Aortic smooth muscle cell (primary cell): ENCODE measurements at places on chromosomes 5 and 9. TPM values are rescaled to one million over a fixed set of nuclear protein-coding genes. Genes with fewer than 3 reads are reported as not detected.

Gene NMUR2
- not detected in 2 replicates for total RNA-seq

Gene JADE2
- 22.9 and 32.2 TPM in 2 replicates for total RNA-seq

Gene KLF9
- 36.7 and 55.9 TPM in 2 replicates for total RNA-seq

Gene MARCOL
- not detected in 2 replicates for total RNA-seq

Gene LPAR1
- total RNA-seq, result 39.8 and 77.4 TPM in 2 replicates

Gene CXCL14
- 0.79 TPM in 1 of 2 replicates, not detected in the other for total RNA-seq

Gene UQCRQ
- total RNA-seq, result 138 and 186 TPM in 2 replicates

Gene GABRA6
- total RNA-seq, result not detected in 2 replicates

Gene PCDHGB1
- total RNA-seq, result 1.8 and 4.3 TPM in 2 replicates

Gene SOWAHA
- total RNA-seq, result not detected in 2 replicates

Gene FAM78A
- 0.40 and 0.44 TPM in 2 replicates for total RNA-seq

Gene TMOD1
- 0.79 and 1.9 TPM in 2 replicates for total RNA-seq

Gene ADAMTS16
- under 0.01 TPM in 1 of 2 replicates, not detected in the other for total RNA-seq

Gene CMBL
- total RNA-seq, result 5.8 and 7.3 TPM in 2 replicates

Gene FOXB2
- not detected in 2 replicates for total RNA-seq

Gene COL5A1
- 74.9 and 124 TPM in 2 replicates for total RNA-seq

Gene AKNA
- 4.2 and 8.0 TPM in 2 replicates for total RNA-seq

Gene TEX48
- not detected in 2 replicates for total RNA-seq

Gene BASP1
- 71.1 and 93.8 TPM in 2 replicates for total RNA-seq

Gene IL13
- total RNA-seq, result not detected in 2 replicates

Gene ROPN1L
- 0.26 and 0.31 TPM in 2 replicates for total RNA-seq

Gene SLC6A19
- total RNA-seq, result not detected in 2 replicates

Gene KCTD16
- 1.7 and 2.7 TPM in 2 replicates for total RNA-seq

Gene ARRDC3
- 215 and 247 TPM in 2 replicates for total RNA-seq

Gene MEIKIN
- 0.06 TPM in 1 of 2 replicates, not detected in the other for total RNA-seq

Gene CSF1R
- under 0.01 TPM in 1 of 2 replicates, not detected in the other for total RNA-seq

Gene SPATA31C1
- not detected in 2 replicates for total RNA-seq

Gene GZMA
- total RNA-seq, result not detected in 2 replicates

Gene ARHGEF39
- total RNA-seq, result 0.44 and 0.53 TPM in 2 replicates

Gene ZDHHC11B
- 0.26 TPM in 1 of 2 replicates, not detected in the other for total RNA-seq

Gene APC
- total RNA-seq, result 55.0 and 66.3 TPM in 2 replicates

Gene ADGRD2
- total RNA-seq, result not detected in 2 replicates

Gene ADAMTS2
- 36.5 and 52.8 TPM in 2 replicates for total RNA-seq

Gene IFNA21
- total RNA-seq, result not detected in 2 replicates

Gene TLX3
- not detected in 2 replicates for total RNA-seq

Gene SLC22A4
- total RNA-seq, result 1.1 and 1.7 TPM in 2 replicates

Gene SLC27A6
- 0.06 TPM in 1 of 2 replicates, not detected in the other for total RNA-seq

Gene PFN3
- total RNA-seq, result not detected in 2 replicates

Gene TLE4
- total RNA-seq, result 7.4 and 9.5 TPM in 2 replicates

Gene GADD45G
- 0.31 and 0.53 TPM in 2 replicates for total RNA-seq

Gene SCGB3A2
- not detected in 2 replicates for total RNA-seq

Gene CNTNAP3
- 56.5 and 76.5 TPM in 2 replicates for total RNA-seq
